HFFc6 (cell line): ENCODE measurements at places on chromosomes 5 and 9. TPM values are rescaled to one million over a fixed set of nuclear protein-coding genes. Genes with fewer than 3 reads are reported as not detected.

- DNase-seq: no peak
Measured at GRCh38 chr9:135489188-135489906, 9.8 kb downstream of the PPP1R26 start.

DNA sequence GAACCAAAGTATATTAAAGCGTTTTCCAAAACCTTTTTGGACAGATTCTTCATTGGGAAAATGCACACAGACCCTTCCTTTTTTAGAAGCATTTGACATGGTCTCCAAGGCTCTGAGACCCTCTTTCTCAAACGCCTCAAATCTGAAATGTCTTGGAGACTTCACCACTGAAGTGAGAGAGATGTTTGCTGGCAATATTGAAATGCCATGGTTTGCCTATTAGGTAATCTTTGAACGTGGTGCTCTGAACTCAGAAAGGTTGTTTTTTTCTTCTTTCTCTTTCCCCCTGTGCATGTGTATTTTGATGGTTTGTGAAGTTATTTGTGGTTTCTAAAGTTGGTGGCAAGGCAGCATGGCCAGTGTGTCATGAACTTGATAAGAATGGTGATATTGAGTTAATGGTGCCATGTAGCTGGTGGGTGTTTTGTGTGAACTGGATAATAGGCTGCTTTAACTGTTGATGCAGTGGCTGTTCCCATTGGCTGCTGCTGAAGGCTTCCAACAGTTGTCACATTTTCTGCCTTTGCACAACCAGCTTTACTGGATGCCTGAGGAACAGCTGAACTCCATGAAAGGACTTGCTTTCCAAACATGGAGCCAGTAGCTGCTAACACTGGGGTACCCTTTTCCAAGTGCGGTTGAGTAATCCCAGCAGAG lies 1.7 kb downstream of the PALM2AKAP2 start:
- DNase-seq: peak; percentile 37

DNA sequence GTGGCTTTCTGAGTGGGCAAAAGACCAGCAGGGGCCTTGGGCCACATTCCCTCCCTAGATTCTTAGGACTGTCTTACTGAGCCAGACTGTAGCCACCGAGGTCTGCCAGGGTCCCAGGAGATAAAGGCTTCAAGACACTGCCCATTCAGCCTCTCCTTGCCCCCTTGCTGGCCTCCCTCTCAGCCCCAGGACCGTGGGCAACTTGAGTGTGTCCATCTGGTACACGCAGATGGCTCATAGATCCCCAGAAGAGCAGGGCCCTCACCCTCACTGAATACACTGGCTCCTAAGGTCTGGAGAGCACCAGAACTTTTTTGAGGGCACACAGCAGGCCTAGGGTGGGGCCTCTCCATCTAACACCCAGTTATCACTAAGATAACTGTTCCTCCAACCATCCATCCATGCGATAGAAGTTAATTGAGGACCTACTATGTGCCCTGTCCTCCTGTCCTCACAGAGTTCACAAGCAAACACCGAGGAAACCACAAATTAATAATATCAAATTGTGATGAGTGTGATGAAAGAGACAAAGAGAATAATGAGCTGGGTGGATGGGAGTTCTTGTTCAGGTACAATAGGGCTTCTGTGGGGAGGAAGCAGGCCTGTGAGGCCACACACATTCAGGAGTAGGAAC lies 4.9 kb upstream of the PDGFRB start:
- DNase-seq: no peak

Gene PNPLA7
- total RNA-seq: 0.69 to 0.84 TPM (median 0.75 TPM) in 3 replicates

Gene TAF11L5
- not detected in 2 replicates for total RNA-seq

GRCh38 chr5:89769975-89770374 lies 639.6 kb downstream of the CETN3 start:
- DNase-seq: no peak

- DNase-seq: no peak
Measured at GRCh38 chr5:154487541-154487940, 9.5 kb upstream of the HAND1 start.

Gene PKD2L2
- not detected in 3 replicates for total RNA-seq

DNA sequence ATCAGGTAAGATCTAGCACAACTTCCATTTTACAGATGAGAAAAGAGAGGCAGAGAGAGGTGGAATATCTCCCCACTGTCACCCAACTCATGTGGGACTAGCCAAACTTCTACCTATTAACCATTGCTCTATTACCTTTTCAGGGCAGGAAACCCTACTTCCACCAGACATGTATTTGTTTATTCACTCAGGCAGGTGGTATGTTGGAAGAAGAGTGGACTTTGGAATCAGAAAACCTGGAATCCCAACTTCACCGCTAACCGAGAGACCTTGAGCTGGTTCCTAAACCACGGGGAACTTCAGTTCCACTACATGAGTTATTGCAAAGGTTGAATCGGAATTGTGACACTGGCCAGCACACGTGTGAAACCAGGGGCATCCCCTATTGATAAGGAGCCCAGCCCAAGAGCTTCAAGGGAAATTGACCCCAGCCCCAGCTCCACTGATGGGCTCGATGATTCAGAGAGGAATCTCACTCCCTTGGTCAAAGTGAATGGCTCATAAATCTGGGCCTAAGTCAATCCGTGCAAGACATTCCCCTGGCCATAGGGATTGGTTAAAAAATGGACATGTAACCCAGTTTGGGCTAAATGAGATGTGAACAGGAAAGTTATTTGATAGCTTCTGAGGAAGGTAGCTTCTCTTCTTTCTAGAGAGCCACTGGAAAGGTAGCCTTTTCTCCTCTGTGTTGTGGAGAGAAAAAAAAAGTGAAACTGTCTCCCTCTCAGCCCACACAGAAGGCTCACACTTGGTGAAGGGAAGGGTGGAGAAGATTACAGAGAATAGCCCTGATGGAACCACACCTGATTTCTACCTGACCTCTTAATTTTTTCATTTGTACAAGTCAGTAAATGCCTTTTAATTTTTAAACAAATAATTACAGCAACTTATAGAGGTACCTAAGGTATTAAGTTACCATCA lies 5.5 kb upstream of the GLIS3 start:
- no peak for DNase-seq

Gene SPATA31D4
- total RNA-seq: not detected in 3 replicates
